ENCODE measurements at places on chromosomes 11 and 22.

- no peak for DNase-seq
Measured at GRCh38 chr11:102457865-102458264, 5.3 kb upstream of the TMEM123 start.

DNA sequence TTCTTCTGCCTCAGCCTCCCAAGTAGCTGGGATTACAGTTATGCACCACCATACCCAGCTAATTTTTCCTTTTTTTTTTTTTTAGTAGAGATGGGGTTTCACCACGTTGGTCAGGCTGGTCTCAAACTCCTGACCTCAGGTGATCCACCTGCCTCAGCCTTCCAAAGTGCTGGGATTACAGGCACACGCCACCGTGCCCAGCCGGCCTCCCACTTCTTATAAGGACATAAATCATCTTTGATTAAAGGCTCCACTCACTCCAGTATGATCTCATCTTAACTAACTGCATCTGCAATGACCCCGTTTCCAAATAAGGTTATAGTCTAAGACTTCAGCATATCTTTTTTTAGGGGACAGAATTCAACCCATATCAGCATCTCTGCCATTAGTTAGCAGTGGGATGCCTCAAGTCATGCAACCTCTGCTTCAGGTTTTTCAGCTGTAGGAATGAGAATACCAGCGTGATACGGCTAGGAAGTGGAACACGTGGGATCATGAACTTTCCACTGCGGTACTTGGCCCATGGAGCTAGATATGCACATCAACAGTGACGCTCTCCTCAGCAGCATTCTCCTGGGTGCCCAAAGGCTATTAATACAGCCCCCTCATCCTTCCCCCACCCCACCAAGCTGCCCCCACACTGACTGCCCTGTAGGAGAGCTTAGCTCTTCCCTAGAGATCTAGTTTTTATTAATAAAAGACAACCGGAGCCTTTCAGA, 41.4 kb downstream of the MCHR1 start:
- DNase-seq, result no peak

GRCh38 chr22:49324527-49325491, 502.9 kb downstream of the BRD1 start:
- no peak for DNase-seq

DNA sequence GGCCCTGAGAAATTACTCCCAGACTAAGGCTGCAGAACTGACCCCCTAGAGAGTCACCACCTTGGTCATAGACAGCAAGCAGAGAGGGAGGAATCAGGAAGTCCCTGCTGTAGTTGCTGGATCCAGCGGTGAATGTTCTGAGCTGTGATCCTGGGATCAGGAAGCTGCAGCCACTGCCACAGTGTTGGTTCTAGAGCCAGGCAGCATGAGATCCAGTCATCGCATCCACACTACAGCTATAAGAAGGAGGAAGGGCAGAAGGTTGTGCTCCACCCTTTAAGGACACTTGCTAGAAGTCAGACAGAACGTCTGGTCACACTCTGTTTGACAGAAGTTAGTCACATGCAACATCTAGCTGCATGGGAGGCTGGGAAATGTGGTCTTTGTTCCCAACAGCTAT, 104.7 kb upstream of the OR4B1 start:
- no peak for DNase-seq

GRCh38 chr11:121864660-121865059, 251.4 kb downstream of the BLID start:
- DNase-seq, result no peak

DNA sequence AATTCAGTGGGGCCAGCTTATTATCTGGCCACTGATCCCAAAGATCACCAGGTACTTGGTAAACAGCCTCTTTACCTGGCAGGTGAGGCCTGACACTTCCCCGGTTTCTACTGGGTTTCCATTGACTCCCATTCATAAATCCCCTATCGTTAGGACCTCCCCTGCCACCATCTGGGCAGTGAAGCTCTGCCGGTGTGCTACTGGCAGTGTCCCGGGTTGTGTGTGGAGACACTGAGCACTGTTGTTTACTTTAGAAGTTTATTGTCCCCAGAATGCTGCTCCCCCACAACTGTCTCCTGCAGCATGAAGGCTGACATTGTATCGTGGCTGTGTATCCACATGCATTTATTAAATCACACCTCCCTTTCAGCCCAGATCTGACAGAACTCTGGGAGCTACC, 142.7 kb downstream of the WNT7B start:
- DNase-seq, result no peak

DNA sequence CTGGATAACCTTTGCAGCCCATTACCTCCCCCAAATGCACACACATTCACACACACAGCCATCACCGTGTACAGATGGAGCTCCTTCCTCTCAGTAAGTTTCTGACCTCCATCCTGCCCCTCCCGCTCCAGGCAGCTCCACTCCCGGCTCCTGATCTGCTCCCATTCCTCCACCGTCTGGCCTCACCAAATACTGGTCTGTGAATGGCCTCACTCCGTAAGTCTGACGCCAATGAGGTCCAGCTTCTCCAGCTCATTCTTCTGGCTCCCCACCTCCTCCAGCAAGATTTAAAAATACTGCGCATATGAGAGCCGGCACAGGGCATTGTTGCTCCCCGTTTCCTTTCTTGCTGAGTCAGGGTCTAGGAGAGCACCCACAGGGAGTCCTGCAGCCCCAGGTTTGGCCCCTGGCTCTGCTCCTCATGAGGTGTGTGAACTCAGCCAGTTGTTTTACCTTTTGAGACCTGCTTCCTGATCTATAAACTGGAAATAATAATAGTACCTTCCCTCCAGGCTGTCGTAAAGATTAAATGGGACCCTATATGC, 14.0 kb upstream of the TUB start:
- no peak for DNase-seq

DNA sequence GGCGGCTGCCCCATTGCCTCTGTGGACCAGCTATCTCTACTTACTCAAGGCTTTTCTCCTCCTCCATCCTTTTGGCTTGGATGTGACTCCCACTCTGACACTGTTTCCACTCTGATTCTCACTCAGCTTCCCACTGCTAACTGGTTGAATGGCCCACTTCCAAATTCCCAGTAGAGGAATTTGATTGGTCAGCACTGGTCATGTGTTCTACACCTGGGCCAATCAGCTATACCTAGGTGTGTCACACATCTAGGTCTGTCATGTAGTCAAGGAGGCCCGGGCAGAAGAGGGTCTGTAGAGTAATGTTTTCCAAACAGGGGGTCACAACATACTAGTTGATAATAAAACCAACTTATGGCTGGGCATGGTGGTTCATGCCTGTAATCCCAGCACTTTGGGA, 53.3 kb downstream of the TPBGL start:
- no peak for DNase-seq

DNA sequence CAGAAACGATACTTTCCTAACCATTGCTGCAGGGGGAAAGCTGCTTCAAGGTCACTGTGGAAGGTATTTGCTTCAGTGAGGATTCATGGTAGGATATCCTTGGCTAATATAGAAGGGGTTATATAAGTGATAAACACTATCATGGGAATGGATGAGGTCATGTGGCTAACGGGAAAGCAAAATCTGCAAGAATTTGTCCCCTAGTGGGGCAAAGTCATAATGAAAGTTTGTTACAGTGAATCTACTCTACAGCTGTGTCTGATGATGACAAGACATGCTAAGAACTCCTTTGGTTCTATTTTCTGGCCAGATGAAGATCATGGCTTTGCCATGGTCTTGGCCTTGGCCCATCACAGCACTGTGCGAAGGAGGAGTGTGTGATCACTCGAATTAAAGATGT, 13.8 kb downstream of the MMP20 start:
- DNase-seq, result no peak

Measured in GDM1 (cell line).